ENCODE measurements at places on chromosomes 1 and 21.
A peak's percentile ranks its signal among the peaks of the same experiment; 100 is the strongest.

GRCh38 chr1:60813071-60813470 is 269.3 kb upstream of the NFIA start:
- DNase-seq, result no peak

GRCh38 chr1:80453775-80454174 is 1347.0 kb upstream of the ADGRL2 start:
- no peak for DNase-seq

DNA sequence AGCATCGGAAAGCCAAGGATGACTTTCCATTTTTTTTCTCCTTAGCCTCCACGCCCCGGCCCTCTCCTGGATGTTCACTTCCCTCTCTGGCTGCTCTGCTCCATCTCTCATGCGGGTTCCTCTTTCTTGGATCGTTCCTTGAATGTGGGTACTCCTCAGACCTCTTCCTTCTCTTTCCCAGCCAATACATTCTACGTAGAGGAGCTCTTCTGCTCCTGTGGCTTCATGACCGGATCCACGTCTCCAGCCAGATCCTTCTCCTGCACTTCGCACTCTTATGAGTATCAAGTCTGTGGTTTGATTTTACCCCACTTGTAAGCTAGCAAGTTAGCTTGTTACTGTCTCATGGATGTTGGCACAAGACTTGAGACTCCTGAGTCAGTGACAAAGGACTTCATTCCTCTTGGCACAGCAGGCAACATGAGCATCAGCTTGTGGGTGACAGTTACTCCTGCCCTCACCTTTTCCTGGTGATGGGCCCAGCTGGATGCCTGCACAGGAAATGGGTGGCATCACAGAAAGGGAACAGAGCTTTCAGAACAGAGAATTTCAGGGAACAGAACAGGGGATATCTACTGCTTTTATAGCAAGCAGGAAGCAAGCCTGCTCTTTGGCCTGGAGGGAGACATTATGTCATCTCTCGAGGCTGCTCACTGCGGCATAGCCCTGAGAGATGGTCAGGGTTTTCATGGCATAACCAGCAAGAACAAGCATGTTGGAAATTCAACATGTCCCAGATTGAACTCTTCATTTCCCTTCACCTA is 100.1 kb upstream of the KIF26B start:
- no peak for DNase-seq

DNA sequence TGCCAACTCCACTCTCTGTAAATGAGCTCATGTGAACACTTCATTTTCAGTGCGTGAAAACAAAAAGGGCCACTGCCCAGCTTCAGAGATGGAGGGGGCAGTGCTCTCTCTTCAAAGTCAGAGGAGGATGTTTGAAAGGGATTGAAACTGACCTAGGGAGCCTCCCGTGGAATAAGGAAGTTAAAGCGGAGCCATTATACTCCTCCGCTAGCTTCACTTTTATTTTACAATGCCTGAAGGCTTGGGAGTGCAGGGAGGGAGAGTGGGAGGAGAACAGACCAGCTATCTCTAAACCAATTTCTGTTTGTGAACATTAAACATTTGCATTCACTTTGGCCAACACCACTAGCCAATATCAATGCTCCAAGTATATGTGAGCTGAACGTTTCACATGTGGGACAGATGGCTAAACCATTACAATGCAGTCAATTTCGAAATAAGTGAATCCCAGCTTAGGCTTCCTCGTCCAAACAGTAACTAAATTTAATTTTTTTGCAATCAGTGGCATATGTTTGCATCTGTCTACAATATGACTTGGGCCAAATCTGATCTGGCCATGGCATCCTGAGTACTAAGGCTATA is 126.9 kb downstream of the ESRRG start:
- no peak for DNase-seq

DNA sequence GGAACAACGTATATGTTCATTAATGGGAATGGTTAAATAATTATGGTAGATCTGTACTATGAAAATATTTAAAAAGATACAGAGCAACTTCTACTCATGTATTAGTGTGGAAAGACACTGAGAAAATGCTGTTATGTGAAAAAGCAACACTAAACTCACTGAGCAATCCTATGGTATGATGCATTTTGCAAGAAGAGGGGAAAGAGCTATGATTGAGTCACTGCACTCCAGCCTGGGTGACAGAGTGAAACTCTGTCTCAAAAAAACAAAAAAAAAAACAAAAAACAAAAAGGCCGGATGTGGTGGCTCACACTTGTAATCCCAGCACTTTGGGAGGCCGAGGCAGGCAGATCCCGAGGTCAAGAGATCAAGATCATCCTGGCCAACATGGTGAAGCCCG is 44.4 kb downstream of the ATP5PO start:
- no peak for DNase-seq

DNA sequence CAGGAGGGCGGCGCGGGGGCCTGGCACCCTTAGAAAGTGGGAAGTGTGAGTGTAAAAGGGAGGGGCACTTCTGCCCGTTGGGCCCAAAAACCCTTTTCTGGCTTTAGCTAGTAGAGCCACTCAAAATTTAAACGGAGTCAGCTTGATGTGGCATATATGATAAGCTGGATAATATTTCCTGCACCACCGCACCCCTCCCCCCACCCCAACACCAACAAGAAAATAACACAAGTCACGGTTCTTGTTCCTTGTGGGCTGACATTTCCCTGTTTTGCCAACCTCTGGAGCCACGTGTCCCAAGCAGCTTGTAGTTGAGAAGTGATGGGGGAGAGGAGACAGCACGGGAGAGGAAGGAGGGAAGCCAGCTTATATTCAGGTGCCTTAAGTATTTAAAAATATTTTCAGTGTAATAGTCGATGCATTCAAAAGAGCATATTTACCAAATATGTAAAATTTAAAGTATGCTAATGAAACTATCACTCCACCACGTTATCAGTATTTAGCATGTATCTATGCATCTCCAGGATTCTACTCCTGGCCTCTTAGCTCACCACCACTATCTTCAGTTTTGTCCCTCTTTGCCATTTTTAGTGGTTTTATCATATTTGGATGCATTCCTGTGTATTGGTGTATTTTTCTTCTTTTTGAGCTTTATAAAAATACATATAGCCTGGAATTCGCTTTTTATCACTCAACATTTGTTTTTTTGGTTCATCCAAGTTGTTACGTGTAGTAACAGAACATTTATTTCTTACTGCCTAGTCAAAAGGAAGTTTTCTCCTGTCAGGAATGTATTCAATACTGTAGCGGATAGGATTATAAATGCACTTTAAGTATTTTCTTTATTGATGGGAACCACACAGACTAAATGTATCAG is 773 bp upstream of the DDX59 start:
- peak; percentile 37 for DNase-seq

DNA sequence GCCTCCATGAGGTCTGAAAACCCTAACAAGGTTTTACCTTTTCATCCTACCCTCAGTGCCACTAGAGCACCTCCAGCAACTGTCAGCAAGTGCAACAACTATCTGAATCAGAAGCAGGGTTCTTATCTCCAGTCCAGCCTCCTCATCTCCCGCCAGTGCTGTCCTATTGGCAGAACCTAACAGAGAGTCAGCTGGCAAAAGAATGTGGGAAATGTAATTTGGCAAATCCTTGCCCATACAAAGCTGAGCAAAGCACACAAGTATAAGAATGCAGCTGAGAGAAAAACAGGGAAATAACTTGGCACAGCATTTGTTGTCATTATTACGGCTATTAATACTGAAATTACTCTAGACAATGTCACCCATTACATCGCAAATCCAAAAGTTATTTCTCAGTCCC is 124.2 kb downstream of the ATP6V1G3 start:
- no peak for DNase-seq
